ENCODE measurements at places on chromosomes 12 and 14.
A peak's percentile ranks its signal among the peaks of the same experiment; 100 is the strongest.

- no peak for DNase-seq
These were observed 458.3 kb upstream of the SEL1L start for GRCh38 chr14:81991998-81992397.

DNA sequence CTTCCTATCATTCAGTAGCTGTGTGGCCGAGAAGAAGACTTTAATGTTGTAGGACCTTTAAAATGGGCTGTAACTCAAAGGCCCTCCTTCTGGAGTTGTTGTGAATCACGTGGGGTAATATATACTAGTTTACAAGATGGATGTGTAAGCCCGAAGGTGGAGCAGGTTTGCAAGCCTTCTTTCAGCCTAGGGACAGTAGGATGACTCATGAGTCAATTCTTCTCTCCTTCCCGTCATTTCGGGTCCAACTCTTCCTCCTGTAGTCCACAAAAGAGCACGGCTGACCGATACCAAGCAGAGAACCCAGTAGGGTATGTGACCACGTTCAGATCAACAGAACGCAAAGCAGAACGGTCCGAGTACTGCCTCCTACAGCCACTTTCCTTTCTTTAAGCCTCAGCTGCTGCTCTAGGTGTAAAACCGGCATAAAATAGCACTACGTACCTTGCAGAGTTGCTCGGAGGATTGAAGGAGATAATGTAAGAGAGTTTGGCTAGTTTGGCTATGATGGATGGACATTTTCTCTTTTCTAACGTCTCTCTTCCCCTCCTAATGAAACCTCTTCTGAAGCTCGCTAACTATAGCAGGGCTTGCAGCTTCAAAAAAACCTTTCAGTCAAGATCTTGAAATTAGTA, 1.3 kb upstream of the RASSF3 start:
- peak; percentile 24 for DNase-seq

GRCh38 chr12:78388461-78388860, 476.1 kb upstream of the SYT1 start:
- no peak for DNase-seq

GRCh38 chr14:49574038-49574437, 12.1 kb downstream of the RPS29 start:
- DNase-seq = no peak

DNA sequence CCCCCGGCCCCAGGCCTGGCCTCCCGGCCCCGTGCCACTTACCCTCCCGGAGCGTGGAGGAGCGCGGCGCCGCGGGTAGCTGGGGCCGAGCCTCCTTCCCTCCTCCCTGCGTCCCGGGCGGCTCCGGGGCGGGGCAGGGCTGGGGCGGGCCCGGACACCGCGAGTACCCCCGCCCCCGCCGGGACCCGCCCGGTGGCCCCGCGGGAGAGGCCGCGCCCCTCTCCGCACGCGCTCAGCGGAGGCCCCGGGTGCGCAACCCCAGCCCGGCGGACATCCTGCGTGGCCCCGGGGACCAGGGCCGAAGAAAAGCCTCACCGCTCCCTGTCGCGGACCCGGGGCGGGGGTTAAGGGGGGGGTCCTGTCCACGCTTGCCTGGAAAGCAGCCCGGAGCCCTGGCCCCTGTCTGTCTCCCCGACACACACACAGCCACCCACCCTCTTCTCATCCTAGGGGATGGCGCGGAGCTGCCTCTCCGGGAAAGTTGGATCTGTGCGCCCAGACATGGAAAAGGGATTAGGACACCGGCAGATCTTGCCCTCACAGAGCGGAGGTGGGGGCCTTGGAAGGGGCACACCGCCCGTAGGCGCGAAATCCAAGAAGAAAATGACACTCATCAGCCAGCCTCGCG, at the start of gene SYNE3:
Gene SYNE3 (minus strand): TSS at position 97 of the 628 bp plus-strand sequence. CDS start 40,829 bp downstream, outside the sequence.
- DNase-seq = no peak

GRCh38 chr12:71521125-71521524, 81.5 kb downstream of the LGR5 start:
- no peak for DNase-seq

DNA sequence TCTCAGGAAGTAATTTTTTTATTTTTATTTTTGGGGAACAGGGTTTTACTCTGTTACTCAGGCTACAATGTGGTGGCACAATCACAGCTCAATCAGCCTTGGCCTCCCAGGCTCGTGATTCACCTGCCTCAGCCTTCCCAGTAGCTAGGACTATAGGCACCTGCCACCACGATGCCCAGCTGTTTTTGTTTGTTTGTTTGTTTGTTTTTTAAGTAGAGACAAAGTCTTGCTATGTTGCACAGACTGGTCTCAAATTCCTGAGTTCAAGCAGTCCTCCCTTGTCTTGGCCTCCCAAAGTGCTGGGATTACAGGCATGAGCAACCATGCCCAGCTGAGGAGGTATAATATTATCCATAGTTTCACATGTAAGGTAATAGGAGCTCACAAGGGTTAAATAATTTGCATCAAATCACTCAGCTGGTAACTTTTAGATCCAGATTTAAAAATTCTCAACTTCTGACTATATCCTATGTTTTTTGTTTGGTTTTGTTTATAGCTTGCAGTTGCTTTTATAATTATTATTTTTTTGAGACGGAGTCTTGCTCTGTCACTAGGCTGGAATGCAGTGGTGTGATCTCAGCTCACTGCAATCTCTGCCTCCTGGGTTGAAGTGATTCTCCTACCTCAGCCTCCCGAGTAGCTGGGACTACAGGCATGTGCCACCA, 629.3 kb downstream of the DIO2 start:
- no peak for DNase-seq

DNA sequence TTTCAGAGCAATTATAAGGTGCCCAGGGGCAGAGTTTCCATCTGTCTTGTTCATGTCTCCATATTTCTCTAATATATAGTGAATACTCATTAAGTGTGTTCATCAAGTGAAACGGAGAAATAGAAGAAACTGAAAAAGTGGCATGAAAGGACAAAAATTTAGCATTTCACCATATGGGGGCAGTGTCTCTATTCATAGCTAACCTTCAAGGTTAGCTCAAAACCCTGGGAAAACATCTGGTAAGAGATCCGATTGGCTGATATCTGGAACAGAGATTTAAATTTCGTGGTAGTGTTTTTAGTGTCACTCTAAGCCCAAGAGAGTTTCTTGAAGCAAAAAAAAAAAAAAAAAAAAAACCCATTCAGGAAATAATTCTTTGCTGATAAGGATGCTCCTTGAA, 367.5 kb downstream of the DAD1 start:
- DNase-seq = no peak

DNA sequence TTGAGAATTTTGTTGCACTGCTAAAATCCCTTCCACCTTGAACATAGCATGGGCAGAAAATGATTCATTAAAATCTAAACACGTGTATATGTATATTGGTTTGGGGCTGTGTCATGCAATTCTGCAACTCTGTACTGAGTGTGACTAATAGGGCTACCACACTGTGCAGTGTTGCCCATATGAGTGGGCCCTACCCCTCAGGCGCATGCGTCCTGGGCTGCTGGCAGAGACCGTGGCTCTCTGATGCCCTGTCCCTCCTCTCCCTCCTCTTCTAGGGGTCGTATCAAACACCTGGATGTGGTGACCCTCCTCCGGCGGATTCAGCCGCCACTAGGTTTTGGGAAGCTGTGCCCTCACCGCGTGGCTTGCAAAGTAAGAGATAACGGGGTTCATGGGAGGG, 128.4 kb upstream of the FKBP4 start:
- DNase-seq = no peak

DNA sequence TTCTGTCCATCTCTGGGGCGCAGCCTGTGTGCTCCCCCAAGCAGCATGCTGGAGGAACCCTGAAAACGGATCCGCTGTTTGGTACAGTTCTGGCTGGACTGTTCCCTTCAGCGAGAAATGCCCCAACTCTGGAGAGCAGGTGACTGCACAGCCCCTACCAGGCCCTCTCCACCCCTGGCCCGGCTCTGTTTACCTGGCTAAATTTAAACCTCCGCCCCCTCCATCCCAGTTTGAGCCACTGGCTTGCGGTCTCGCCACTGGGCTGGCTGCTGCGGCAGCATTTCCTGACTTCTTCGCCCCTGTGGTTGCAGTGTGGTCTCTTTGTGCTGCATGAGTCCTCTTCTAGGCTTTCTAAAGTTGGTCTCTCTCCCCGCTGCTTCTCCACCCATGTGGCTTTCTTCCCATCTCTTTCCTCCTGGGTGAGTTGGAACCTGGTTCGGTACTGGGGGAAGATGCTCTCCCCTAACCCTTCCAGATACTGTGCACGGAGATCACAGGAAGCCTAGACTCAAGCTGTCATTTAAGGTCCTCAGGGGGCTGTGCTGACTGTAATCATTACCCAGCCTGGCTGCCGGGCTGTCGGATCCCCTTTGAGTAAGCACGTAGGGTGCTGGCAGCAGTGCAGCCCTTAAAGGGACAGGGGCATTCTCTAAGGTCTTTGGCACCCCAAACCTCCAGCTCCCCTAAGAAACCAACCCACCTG, 60.6 kb downstream of the FBXL14 start:
- DNase-seq = peak; percentile 13

DNA sequence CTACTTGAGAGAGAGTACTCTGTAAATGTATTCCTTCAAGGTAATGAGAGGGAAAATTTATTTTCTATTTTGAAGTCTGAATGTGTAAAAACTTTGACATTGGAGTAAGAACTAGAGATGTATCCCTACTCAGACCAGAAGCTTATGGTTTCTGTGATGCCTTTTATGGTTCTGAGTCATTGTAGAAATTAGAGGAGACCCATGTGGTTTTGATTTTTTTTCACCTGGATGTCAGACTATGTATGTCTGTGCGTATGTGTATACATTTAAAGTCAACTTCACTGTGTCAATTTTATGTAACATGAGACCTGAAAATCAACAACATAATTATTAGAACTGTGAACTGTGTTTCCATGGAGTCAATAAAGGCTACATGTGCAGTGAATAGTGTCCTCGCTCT, 302.0 kb downstream of the TRHDE start:
- no peak for DNase-seq

- DNase-seq = no peak
These were observed 103.9 kb upstream of the TMEM132C start for GRCh38 chr12:128163086-128163485.

GRCh38 chr12:104687823-104688573, 231.2 kb downstream of the CHST11 start:
- peak; percentile 98 for DNase-seq

DNA sequence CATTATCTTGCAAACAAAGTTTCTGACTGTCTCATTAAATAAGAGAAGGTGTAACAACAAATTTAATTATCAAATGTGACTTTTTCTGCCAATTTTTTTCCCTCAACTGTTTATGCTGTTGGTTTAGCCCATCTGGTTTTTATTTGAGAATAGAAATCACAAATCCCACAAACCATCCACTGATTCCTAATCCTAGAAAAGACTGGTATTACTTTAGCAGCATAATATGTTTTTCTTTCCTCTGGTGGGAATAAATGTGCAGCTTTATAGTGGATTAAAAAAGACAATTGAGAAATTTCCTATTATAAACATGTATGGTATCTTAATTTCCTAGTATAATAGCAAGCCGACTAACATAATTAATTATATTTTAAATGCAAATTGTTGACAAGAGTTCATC, 257.9 kb upstream of the FOXN3 start:
- DNase-seq = no peak

GRCh38 chr14:58762629-58763028, 124.9 kb downstream of the DACT1 start:
- DNase-seq = no peak

GRCh38 chr12:120554678-120555077, 20.5 kb downstream of the RNF10 start:
- no peak for DNase-seq

DNA sequence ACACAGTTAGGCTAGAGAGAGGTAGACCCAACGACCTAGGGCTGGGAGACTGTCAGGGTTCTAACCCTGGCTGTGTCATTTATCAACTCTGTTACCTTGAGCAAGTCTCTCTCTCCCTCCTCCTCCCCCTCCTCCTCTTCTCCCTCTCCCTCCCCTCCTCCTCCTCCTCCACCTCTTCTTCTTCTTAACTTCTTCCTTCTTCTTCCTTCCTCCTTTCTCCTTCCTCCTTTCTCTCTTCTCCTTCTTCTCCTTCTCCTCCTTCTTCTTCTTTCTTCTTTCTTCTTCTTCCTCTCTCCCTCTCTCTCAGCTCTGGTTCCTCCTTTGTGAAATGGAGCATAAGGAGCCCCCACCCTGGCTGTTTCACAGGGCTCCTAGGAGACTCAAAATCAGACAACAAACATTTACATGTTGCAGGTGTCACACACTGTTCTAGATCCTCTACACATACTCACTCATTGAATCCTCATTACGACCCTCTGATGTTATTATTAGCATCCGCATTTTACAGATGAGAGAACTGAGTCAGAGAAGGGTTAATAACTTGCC, 2.2 kb upstream of the KCNH3 start:
- no peak for DNase-seq

DNA sequence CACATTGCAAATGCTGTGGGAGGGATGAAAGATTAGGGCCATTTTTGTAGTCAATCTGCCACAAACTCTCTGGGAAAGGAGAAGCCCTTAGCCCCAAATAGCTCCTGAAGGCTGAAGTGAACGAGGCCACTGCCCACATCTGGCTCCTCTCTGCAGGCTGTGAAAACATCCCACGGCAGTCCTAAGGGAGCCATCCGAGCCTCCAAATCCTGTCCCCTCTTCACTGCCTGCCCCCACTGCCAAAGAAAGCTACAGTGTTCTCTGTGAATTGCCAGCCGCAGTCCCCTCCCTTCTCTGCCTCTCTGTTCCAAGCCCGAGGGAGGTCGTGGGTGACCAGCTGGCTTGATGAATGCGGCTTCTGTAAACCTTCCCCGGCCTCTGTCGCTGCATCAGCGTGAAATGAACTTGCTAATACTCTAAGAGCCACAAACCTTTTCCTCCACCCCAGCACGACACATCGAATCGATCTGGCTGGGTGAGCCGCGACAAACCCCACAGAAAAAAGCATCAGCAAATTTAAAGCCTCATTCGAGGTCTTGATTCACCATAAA, 180.7 kb upstream of the NRXN3 start:
- no peak for DNase-seq

DNA sequence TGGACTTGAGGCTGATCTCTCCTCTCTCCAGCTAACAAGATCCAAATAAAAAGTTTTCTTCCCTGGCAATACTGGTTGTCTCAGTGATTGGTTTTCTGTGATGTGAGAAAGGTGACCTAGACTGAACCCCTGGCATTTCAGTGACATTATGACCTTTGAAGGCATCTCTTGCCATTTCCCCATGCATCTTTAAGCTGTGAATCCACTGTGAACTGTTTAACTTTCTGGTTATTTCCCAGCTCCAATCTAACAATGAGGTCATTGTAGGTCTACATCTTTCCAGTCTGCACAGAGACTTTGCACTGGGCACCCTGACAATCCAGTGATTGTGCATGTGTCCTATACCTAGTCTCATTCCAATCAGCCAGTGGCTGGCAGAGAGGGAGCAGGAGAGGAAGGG, 155.9 kb upstream of the NUDT4 start:
- DNase-seq = no peak

DNA sequence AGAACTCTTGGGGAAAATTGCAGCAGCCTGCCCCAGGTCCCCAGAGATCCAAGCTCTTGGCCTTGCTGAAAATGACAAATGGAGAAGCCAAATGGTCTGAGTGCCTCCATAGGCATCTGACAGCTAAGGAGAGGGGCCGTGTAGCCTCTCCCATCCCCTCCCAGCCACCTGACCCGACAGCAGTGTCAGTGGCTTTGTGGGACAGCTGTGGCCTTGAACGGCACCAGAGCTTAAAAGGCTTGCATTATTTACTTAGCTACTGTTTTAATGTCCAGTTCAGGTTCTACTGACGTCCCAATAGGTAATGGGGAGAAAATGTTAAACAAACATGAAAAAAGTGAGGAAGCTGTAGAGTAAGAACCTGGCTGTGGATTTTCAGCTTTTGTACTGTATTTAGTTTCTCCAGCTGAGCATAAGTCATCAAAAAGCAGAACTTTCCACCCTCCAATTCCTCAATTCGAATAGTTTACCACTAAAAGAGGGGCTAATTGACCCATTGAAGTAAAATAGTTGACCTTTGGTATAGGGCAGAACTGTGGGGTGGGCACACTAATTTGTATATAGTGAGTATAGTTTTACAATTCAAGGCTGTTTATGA, 50.0 kb downstream of the FOS start:
- no peak for DNase-seq

Data from GF-D8 (cell line).